ENCODE measurements at places on chromosomes 1 and 21.
A peak's percentile ranks its signal among the peaks of the same experiment; 100 is the strongest.

GRCh38 chr1:52140633-52141512 lies 1.0 kb upstream of the ZFYVE9 start:
- no peak for DNase-seq

DNA sequence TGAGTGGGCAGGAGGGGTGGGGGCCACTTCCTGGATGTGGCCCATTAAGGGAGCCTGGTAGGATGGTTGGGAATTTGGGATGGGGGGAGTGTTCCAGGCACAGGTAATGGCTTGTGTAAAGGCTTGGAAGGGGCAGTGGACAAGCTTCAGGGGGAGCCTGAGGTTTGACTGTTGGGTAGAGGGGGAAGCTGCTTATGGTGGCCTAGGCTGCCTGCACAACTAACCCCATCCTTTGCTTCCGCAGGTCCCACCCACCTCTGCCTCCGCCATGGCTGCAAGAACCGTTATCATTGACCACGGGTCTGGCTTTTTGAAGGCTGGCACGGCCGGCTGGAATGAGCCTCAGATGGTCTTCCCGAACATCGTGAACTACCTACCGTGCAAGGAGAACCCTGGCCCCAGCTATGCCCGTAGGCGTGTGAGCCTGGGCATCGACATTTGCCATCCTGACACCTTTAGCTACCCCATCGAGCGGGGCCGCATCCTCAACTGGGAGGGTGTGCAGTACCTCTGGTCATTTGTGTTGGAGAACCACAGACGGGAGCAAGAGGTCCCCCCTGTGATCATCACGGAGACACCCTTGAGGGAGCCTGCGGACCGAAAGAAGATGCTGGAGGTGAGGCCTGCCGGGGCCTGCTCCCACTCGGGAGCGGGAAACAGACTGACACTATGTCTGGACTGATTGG lies 67.8 kb downstream of the ACTL8 start:
- no peak for DNase-seq

- DNase-seq: no peak
Measured at GRCh38 chr1:87785386-87785785, 456.7 kb downstream of the LMO4 start.

DNA sequence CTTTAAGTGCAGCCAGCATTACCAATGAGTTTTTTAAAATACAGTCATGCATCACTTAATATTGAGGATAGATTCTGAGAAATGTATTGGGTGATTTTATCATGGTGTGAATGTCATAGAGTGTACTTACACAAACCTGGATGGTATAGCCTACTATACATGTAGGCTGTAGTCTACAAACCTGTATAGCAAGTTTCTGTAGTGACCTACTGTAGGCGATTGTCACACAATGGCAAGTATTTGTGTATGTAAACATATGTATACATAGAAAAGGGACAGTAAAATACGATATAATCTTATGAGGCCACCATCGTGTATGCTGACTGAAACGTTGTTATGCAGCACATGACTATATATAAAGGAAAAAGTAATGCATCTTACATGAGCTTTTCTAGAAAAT lies 48.2 kb downstream of the RPE65 start:
- DNase-seq: no peak

GRCh38 chr1:16117369-16117768 lies 38.5 kb downstream of the EPHA2 start:
- DNase-seq: no peak

GRCh38 chr1:93079685-93080141 lies 630 bp downstream of the MTF2 start:
- DNase-seq: peak; percentile 23

GRCh38 chr1:25754470-25755181 lies 45.4 kb upstream of the SELENON start:
- DNase-seq: peak; percentile 38

DNA sequence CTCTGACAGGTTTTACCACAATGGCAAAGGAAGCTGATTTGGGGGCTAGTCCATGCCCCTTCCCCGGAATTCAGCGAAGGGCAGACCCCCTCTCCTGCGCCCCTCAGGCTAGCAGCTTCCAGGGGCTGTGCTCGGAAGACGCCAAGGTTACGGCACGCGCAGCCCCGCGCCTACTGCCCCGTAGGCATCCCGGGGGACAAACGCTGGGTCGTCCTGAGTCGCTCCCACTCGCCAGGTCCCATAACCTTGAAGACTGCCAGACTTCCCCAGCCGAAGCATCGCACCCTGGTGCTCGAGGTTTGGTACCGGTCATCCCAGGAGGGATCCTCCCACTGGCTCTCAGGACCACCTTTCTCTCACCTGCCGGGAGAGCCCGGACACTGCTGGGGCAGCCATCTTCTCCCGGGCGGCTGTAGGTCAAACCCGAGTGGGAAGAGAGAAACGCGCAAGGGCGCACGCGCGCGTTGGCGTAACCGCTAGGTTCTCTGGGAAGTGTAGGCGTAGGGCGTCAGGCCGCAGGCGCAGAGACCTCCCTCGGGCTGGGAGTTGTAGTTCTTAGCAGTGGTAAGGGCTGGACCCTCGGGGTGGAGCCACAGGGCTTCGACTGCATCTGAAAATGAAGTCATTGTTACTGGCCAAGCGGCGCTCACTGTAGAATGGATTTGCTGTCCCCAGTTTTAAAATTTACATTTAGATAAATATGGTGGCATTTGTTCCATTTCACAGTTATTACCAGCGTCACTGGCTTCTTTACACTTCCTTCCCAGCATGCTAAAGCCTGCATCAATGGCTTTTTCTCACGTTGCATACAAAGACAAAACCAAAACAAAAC lies at the start of gene ATP5PO:
TSS of gene ATP5PO (minus strand) at position 437 of the 832 bp plus-strand sequence. CDS start at position 396, 41 bp downstream.
- peak; percentile 94 for DNase-seq

DNA sequence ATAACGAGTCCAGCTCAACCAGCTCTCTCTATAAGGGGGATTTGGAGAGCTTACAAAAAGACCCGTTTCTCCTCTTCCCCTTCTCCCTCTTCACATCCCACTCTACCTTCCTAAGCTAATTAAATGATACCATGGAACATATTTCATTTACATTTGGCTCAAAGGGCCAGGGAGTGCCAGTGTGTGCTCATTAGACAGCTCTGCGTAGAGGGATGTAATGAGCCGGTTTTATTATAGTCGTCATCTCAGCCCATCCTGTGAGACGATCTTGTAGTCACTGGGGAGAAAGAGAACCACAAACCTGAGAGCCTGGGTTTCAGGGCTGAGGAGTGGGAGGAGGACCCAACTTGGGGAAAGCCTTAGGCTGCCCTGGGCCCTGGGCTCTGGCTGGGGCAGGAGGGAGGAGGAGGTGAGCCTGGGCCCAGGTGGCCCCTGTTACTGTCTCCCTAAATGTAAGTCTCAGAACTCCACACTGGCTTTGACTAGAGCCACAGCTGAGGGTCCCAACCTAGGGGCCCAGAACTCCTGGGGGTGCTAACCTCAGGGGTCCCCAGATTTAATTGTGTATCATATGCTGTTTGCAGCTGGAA lies 354.6 kb downstream of the MATN1 start:
- no peak for DNase-seq

Data from activated CD8-positive, alpha-beta memory T cell treated with anti-CD3 and anti-CD28 coated beads, Interleukin-2, amount 50 U/mL, for 4 hours (primary cell).